ENCODE measurements at places on chromosomes 6 and 20.

- DNase-seq = no peak
Observed at GRCh38 chr6:37149745-37150144, 20.2 kb upstream of the PIM1 start.

GRCh38 chr20:62792940-62793756 is 3.1 kb upstream of the MRGBP start:
- DNase-seq = no peak

- no peak for DNase-seq
Observed at GRCh38 chr6:138659998-138660397, 113.6 kb upstream of the CCDC28A start.

- no peak for DNase-seq
Observed at GRCh38 chr6:21333715-21334114, 259.8 kb upstream of the SOX4 start.

DNA sequence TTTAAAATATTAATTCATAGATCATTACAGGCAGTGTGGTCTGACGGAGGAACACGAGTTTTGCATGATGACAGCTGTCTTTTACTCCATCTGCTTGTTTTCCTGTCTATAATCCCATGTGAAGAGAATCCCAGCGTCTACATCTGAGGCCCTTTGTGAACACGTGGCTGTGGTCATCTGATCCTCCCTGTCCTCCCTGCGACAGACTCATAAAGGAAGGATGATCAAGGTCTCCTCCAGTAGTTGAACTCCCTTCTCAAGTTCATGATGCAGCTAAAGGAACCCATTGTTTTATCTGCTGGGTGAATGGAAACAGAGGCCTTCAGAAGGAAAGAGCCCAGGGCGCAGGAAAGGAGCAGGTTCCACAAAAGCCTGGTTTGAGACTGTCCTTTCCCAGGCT is 435.8 kb upstream of the JARID2 start:
- DNase-seq = no peak

DNA sequence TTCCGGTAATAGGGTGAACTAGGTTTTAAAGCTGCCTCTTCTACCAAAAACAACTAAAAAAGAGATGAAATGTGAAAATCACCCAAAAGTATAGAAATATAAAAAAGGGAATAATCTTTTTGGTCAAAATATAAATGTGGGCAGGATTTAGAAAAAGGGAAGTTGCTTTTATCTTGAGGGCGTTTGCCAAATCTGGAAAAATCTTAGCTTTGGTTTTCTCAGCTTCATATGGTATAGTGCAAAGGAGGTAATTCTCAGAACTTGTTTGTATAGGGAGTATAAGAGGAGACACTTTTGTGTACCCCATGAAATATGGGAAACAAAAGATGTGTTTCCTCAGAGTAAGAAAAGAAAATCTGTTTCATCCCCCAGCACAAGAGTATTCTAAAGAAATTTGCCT is 54.2 kb upstream of the TRIM26 start:
- DNase-seq = no peak

- DNase-seq = no peak
Observed at GRCh38 chr20:18421608-18422007, 45.2 kb downstream of the DZANK1 start.

DNA sequence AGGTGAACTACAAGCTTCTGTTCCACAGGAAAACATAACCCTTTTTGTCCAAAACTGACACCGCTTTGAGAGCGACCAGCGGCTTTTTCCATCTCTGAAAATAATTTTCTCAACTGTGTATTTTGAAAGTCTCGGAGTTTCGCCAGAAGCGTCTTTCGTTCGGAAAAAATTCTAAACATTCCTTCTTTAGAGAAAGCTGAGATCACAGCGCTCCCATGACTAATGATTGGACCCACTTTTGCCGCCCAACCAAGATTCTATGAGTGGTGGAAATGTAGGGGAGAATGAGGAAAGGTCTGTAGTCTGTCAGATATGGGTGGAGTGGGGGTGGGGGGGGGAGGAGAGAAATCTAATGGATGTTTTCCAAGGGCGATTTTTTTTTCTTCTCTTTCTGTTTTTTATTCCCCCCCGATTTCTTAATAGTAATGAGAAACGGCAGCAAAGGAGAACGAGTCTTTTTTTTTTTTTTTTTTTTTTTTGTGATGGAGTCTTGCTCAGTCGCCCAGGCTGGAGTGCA is 189.3 kb downstream of the TRIM27 start:
- DNase-seq = no peak

- no peak for DNase-seq
Observed at GRCh38 chr20:11912659-11913415, 4.9 kb upstream of the BTBD3 start.

GRCh38 chr6:46914279-46914810 is 7.4 kb downstream of the ADGRF5 start:
- DNase-seq = no peak

- DNase-seq = no peak
Observed at GRCh38 chr20:17848249-17849048, 120.1 kb downstream of the SNX5 start.

GRCh38 chr20:14902432-14903089 is 565.1 kb upstream of the FLRT3 start:
- no peak for DNase-seq

- DNase-seq = no peak
Observed at GRCh38 chr20:63128956-63129355, 87.0 kb downstream of the YTHDF1 start.

- DNase-seq = peak; percentile 51
Observed at GRCh38 chr20:46040902-46041535, 12.0 kb downstream of the SLC12A5 start.

GRCh38 chr20:14696478-14696877 is 359.1 kb upstream of the FLRT3 start:
- DNase-seq = no peak

DNA sequence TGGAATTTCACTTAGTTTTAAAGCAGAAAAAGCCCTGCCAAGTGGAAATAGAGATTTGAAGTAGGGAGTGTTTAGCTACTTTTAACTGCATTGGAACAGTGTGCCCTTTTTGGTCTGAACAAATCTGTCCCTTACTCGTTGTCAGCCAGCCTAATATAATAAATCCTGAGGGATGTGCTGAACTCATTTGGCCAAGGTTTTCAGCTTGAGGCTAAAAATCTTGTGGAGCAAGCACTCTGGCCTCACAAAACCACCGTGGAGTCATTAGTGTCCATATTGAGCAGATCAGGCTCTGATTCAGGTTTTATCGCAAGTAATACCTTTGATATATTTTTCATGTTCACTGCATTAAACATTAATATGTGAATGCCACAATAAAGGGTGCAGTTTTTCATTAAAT is 383.5 kb downstream of the FRK start:
- DNase-seq = no peak

DNA sequence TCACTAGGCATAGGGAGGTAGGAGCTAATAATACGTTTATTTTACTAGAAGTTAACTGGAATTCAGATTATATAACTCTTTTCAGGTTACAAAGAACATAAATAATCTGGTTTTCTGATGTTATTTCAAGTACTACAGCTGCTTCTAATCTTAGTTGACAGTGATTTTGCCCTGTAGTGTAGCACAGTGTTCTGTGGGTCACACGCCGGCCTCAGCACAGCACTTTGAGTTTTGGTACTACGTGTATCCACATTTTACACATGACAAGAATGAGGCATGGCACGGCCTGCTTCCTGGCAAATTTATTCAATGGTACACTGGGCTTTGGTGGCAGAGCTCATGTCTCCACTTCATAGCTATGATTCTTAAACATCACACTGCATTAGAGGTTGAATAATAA is 1.1 kb downstream of the HFE start:
- DNase-seq = no peak

GRCh38 chr20:35972462-35972861 is 4.1 kb downstream of the CNBD2 start:
- no peak for DNase-seq

GRCh38 chr20:25050082-25050481 is 7.9 kb downstream of the ACSS1 start:
- DNase-seq = no peak

DNA sequence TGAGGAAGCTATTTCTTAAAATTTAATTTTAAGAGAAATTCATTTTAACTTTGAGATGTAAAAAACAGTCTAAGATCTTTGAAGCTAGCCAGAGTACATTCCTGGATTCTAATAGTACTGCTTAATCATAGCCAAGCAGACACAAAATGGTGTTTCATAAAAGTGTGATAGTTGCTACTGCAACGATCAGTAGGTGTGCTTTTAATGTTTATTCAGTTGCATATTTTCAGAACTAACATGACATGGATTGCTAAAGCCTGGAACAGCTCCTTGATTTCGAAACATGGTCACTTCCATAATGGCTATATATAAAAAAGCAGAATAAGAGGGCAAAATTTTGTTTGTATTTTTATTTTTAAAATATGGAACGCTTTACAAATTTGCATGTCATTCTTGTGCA is 35.5 kb downstream of the SESN1 start:
- no peak for DNase-seq

DNA sequence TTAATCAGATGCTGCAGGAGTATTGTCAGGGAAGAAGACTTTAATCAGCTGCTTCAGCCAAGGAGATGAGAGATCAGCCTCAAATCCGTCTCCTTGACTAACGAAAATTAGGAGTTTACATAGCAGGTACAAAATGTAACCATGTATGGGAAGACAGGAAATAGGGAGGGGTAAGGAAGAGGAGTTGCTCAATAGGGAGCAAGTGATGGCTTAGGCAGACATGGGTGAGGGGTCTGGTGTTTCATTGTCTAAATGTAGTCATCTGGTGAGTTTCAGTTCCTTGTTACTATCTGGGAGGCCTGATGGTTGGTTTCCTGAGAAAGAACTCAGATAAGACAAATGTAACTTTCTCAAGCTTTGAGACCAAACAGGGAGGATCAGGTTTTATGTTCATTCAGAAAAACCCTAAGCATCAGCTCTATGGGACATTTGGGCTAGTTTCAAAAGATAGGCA is 217.3 kb upstream of the SULF2 start:
- DNase-seq = no peak

DNA sequence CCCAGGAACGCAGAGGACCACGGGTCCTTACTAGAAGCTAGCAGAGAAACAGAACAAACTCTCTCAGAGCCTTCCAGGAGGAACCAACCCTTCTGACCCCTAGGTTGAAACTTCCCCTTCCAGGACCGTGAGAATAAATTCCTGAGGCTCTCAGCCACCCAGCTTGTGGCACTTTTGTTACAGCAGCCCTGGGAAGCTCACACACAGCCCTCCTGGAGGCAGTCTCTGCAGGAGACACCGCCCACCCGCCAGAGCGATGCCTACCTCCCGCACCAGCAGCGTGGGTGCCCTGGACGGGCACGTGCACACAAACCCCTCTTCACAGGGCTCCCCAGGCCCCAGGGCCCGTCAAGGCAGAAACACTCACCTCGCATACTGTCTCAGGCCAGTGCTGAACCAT is 4.2 kb downstream of the RNASET2 start:
- no peak for DNase-seq

- no peak for DNase-seq
Observed at GRCh38 chr6:151911401-151911800, 103.9 kb downstream of the ESR1 start.

DNA sequence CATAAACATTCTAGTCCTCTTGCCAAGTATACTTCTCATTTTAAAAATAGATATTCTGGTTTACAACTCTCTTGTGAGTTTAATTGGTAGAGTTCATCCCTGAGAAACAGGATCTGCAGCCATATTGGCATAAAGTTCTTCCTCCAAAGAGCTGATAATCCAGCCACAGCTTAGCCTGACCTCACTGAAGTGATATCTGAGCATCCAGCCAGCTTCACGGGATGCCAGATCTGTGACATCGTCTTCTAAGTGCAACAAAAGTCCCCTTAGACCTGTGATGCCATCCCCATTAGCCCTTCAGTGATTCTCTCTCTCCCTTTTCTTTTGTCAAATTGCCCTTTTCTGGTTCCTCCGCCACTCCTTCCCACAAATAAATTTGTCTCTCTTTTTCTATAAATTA is 180.6 kb upstream of the STXBP5 start:
- no peak for DNase-seq

DNA sequence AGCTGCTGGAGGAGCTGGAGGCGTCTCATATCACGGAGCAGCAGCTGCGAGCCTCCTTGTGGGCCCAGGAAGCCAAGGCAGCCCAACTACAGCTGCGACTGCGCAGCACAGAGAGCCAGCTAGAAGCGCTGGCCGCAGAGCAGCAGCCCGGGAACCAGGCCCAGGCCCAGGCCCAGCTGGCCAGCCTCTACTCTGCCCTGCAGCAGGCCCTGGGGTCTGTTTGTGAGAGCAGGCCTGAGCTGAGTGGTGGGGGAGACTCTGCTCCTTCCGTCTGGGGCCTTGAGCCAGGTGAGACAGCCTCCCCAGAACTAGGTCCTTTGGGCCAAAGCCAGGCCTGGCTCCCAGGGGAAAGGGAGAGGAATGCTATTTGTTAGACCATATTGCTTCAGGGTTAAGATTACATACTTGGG is 31.7 kb downstream of the C20orf173 start:
- no peak for DNase-seq

DNA sequence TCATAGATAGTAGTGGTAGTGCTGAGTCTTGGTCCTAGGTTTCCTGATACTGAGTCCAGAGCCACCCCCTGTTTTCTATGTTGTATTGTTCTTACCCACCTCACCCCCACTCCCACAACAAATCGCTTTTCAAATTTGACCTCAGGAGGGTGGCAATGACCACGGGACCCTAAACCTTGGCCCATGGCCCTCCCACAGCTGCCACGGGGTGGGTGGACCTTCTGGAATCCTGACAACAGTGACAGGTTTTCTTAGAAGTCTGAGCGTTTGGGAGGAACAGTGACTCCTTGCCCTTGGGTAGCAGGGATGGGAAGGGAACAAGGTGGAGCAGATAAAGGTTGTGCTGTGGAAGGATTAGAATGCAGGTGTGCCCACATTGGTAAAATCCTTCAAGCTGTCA is 36.9 kb downstream of the TGM3 start:
- DNase-seq = no peak

GRCh38 chr20:37700301-37700700 is 6.5 kb downstream of the CTNNBL1 start:
- no peak for DNase-seq

DNA sequence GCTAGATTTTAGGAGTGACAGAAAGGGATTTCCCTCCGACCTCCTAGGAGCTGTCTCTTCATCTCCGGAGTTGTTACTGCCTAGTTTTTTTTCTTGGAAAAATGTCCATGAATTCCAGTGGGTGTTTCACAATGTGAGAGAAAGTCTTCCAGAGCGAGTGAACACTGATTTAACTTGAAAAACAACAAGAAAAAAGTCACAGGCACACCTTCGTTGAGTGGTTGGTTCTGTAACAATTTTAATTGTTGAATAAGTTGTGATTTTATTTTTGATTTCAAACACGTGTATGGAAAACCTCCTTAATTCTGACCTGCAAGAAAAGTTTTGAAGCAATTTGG is 2.9 kb downstream of the TFAP2C start:
- DNase-seq = peak; percentile 34

Measured in AG20443 (cell line).